ENCODE measurements at places on chromosomes 12 and 14.

DNA sequence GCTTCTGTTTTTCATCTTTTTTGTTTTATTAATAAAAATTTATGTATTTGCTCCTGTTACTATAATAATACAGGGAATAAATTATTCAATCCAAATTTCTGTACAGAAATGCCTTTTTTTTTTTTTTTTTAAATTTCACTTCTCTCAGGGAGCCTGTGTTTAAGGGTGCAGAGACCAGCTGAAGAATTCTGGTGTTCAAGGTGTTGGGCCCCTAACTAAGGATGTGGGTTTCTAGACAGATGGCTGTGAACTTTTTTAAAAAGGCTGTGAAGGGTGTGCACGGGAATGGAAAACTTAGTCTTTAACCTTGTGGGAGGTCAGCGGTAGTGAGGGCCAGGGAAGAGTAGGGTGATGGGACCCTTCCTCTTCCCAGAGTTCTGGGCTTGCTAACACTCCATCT, 1.3 kb upstream of the DTX3 start:
- no peak for DNase-seq

- DNase-seq, result no peak
Measured at GRCh38 chr12:45912774-45913173, 77.6 kb downstream of the SCAF11 start.

DNA sequence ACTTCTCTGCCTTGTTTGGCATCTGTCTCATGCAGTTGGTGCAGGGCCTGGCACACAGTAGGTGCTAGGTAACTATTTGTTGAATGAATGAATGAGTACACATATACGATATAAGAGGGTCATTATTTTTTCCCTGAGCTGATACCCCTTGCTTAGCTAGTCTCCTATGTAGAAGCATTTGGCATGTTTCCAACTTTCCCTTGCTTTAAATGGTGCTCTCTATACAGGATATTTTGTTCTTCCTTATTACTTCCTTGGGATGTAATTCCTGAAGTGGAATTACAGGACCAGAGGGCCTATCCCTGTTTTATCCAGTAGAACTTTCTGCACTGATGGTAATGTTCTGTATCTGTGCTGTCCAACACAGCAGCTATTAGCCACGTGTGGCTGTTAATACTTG, 250.1 kb upstream of the PWP1 start:
- DNase-seq, result no peak

- no peak for DNase-seq
Measured at GRCh38 chr14:61103541-61104339, 122.7 kb downstream of the SLC38A6 start.

- no peak for DNase-seq
Measured at GRCh38 chr12:92784356-92784755, 81.6 kb downstream of the PLEKHG7 start.

GRCh38 chr12:95796225-95796981, 5.8 kb upstream of the NTN4 start:
- DNase-seq, result no peak

DNA sequence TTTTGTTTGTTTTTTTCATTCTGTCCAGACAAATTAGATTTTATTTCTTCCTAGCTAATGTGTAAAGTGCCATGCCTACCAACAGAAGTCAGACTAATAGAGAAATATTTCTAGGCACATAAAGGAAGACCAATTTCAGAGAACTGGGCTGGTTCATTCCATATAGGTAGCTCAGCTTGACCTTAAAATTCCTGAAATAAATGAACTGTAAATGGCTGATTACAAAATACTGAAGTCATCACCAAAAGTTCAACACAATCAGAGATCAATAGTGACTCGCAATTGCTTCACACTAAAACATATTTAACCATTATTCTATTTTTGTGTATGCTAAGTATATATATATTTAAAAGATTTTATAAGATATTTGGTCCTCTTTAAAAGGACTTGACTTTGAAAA, 34.2 kb downstream of the PTPRB start:
- no peak for DNase-seq

GRCh38 chr14:89992273-89992672, 36.5 kb downstream of the TDP1 start:
- DNase-seq, result no peak

- peak; percentile 73 for DNase-seq
Measured at GRCh38 chr12:65823513-65824375, 539 bp upstream of the HMGA2 start.

DNA sequence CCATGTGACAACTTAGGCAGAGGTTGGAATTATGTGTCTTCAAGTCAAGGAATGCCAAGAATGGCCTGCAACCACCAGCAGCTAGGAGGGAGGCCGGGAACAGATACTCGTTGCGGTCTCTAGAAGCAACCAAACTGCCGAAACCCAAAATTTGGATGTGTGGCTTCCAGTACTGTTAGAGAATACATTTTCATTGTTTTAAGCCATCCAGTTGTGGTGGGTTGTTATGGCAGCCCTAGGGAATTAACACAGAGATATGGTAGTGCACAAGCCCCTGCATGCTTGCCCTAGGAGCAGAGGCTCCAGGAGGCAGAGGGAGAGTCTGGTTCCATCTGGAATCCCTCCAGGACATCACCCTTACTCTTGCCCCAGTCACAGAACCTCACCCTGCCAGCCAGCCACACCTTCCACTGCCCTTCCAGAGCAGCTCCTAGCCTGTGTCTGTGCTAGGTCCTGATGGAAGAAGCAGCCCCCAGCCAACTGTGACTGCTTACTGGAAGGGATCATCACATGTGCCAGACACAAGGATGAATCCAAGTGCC, 19.5 kb downstream of the PITPNM2 start:
- DNase-seq, result no peak

- DNase-seq, result no peak
Measured at GRCh38 chr14:80809663-80810062, 131.9 kb downstream of the CEP128 start.

DNA sequence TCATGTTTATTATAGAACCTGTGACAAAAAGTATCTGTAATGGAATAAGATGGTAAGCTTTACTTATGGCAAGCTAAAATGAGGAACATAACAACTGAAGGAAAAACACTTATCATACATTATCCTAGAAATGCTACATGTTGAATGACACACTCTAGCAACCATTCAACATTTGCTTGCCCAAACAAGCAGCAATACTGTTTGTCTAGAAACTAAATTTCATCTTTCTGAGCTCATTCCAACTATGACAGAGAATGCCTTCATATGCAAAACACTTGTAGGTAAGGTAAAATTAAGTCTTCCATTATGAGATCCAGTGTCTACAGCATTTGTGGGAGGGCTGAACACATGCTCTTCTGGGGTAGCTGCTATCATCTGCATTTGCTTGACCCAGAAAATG, 108.1 kb downstream of the MDGA2 start:
- no peak for DNase-seq

GRCh38 chr12:11870041-11870451, 200.7 kb upstream of the BCL2L14 start:
- no peak for DNase-seq

DNA sequence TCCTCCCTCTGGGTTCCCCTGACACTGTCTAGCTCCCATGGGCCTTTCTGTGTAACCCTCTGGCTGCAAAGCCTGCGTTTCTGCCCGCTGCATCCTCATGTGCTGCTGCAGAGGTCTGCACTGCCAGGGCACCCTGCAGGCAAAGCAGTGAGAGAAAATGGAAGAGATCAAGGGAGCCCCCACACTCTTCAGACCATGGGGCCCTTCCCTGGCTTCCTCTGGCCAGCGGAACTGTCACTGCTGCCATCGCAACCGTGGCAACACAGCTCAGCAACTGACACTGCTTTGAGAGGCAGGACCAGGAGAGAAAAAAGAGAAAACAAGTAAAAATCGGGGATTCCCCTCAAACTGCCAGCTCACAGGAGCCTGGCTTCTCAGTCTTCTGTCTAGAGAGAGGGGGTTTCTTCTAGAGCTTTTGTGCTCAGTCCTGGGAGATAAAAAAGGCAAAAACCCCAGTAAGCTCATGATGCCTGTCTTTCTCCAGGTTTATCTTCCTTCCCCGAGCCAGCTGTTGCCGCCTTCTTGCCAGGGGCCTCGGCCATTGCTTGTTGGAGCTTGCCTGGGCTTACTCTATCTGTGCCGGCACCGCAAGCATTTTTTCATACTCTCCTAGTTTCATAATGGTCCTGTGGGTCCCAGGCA, 38.9 kb downstream of the C14orf132 start:
- DNase-seq, result no peak

DNA sequence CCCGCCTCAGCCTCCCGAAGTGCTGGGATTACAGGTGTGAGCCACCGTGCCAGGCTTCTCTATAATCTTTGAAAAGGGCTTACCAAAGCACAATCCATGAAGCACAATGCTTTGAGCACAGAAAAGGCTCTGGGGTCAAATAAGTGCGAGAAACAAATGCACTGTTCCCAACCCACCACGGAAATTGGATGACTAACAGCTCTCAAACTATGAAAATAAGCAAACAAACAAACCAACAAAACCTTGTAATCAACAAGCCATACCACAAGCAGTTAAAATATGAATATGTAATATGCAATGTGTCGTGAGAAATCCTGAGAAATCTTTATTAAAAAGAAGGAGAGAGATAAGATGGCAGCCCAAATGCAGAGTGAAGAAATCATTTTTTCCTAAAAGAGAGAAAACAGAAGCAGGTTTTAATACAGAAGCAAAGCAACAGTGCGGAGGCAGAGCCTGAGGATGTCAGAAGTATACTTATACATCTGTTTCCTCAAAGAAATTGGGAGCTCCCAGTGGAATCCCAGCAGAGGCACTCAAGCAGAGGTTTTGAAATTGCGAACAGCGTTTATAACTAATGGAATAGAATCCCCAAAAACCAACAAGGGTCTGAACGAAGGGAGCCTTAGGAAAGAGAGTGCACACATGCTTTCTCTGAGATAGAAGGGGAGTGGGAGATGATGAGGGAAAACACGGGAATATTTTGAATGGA, 17.1 kb downstream of the SMCO2 start:
- DNase-seq, result no peak

DNA sequence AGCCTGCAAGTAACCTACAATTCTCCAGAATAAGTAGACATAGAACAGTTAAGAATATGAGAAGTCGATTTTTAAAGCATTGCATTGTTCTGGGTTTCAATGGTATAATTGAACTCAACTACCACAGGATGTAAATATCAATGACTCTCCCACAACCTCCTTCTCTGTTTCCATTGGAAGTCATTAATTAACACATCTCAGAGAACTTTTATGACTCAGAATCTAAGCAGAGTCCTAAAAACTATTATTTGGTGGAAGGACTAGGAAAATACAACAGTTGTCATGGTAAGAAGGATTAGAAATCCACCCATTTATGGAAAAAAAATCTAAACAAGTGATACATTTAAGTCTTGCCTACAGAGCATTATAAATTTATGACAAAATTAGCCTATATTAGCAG, 21.1 kb upstream of the CPNE8 start:
- DNase-seq, result no peak

DNA sequence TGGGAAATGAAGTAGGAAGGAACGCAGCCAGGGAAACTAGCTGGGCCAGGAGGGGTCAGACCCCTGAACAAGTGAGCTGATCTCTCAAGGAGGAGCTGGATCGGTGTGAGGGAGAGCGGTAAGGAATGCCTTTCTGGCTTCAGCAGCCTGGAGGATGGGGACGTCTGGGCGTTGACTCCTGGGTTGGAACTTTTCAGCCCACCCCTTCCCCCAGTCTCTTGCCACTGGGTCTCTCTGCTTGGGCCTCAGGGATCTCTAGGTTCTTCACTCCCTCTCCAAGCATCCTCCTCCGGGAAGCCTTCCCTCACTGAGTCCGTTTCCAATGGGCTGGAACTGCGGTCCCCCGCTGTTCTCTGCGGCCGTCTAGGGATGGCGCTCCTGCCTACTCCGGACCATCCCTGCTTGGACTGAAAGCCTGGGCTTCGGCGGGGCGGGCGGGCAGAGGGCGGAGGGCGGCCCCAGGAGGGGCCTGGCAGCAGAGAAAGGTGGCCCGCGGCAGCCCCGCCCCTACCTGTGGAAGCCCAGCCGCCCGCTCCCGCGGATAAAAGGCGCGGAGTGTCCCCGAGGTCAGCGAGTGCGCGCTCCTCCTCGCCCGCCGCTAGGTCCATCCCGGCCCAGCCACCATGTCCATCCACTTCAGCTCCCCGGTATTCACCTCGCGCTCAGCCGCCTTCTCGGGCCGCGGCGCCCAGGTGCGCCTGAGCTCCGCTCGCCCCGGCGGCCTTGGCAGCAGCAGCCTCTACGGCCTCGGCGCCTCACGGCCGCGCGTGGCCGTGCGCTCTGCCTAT, at the start of gene KRT7:
KRT7 (plus strand) TSS at position 570 of the 788 bp plus-strand sequence; CDS start at position 624, 54 bp downstream.
- DNase-seq, result no peak

DNA sequence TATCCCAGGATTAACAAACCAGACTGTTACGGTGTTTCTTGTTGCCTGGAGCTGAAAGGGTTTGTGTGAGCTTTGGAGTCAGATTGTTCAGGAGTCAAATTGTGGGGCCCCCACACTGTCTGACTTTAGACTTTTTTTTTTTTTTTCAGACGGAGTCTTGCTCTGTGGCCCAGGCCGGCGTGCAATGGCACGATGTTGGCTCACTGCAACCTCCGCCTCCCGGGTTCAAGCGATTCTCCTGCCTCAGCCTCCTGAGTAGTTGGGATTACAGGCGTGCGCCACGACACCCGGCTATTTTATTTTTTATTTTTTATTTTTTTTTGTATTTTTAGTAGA, 847 bp downstream of the TSFM start:
- no peak for DNase-seq

- DNase-seq, result peak; percentile 55
Measured at GRCh38 chr12:57935331-57935730, 6.0 kb upstream of the ATP23 start.

DNA sequence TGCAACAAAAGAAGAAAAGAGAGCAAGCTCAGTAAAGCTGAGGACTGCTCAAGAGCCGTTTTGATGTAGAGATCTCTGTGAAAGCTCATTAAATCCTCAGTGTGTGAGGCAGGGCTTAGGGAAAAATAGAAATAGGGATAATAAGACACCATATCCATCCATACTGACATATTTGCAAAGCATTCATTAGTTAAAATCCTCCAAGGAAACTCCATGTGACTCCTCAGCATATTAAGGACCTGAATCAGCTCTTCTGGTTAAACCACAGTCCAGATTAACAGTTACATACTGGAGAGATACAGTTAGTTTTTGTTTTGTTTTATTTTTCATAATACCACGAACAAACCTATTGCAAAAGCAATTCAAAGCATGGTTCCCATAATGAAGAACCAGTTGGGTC, 288.2 kb downstream of the PAWR start:
- DNase-seq, result no peak

DNA sequence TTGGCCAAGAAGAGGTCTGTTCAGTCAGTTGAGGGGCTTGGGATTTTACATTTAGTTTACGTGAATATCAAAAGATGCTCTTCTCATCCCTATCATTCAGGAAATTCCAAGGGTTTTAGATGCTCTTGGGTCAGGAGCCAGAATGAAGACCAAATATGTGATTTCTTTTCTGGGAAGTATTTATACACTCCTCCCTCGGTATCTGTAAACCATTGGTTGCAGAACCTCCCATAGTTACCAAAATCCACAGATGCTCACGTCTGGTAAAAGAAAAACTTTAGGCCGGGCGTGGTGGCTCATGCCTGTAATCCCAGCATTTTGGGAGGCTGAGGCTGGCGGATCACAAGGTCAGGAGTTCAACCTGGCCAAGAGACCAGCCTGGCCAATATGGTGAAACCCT, 75.9 kb downstream of the TNFAIP2 start:
- DNase-seq, result no peak

- DNase-seq, result no peak
Measured at GRCh38 chr14:50739186-50739585, 71.1 kb upstream of the SAV1 start.

- DNase-seq, result no peak
Measured at GRCh38 chr12:88970740-88971139, 381.6 kb downstream of the DUSP6 start.
